T-helper 17 cell (primary cell): ENCODE measurements at places on chromosomes 13 and 19.
A peak's percentile ranks its signal among the peaks of the same experiment; 100 is the strongest.

- no peak for DNase-seq
These were observed 413.7 kb downstream of the DCT start for GRCh38 chr13:94065741-94066140.

DNA sequence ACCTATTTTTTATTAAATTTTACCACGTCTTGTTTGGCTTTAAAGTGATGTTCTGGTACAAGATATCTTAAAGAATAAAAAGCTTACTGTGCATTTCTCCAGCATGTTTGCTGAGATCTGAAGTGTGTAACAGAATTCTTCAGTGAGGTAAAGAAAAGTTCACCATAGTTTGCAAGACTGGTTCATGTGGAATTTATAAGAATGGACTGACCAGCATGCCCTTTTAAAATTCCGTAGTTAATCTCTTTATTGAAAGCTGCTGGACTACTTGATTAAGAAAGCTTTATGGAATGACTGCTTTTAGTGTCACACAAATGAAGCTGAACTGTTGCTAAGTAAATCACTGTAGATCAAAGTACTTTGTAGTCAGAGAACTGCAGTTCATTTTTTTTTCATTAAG, 119.2 kb downstream of the GPC6 start:
- DNase-seq = no peak

GRCh38 chr19:56842412-56842811, 1.9 kb upstream of the PEG3 start:
- DNase-seq = no peak

DNA sequence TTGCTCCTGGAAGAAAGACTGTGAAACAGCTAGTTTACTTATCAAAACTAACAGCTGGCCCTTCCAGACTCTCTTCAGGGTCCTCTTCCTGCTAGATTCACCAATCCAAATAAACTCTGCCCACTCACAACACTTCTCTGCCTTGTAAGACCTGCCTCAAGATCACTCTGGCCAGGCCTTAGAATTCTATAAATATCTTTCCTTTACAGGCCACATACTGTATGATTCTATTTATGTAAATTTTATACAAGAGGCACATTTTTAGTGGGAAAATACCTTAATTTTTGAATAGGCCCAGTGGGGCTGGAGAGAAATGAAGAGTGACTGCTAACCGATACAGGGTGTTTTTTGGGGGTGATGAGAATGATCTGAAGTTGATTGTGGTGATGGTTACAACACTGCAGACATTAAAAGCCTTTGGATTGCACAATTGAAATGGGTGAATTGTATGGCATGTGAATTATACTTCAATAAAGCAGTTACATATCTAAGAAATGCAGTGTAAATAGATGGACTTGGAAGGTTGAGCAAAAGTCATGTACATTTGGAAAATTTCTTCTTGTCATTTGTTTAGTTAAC, 141.8 kb downstream of the GPC5 start:
- no peak for DNase-seq

DNA sequence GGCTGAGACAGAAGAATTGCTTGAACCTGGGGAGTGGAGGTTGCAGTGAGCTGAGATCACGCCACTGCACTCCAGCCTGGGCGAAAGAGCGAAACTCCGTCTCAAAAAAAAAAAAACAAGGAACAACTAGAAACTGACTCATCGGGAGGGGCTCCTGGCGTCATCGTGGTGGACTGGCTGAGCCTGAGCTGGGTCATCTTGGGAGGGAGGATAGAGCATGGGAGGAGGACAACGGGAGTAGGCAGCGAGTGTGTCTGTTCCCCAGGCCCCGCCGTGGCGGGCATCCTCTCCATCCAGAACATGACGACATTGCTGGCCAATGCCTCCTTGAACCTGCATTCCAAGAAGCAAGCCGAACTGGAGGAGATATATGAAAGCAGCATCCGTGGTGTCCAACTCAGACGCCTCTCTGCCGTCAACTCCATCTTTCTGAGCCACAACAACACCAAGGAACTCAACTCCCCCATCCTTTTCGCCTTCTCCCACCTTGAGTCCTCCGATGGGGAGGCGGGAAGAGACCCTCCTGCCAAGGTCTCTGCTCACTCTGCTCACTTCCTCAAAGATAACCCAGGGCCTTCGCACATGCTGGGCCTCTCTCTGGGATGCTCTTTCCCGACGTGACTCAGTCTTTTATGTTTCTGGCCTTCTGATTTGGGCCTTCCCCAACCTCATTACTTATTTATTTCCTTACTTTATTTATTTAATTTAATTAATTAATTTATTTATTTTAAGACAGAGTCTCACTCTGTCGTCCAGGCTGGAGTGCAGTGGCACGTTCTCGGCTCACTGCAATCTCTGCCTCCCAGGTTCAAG, 16.6 kb downstream of the DDX39A start:
- no peak for DNase-seq

- peak; percentile 27 for DNase-seq
These were observed 390.5 kb downstream of the FGF9 start for GRCh38 chr13:22061371-22061805.

DNA sequence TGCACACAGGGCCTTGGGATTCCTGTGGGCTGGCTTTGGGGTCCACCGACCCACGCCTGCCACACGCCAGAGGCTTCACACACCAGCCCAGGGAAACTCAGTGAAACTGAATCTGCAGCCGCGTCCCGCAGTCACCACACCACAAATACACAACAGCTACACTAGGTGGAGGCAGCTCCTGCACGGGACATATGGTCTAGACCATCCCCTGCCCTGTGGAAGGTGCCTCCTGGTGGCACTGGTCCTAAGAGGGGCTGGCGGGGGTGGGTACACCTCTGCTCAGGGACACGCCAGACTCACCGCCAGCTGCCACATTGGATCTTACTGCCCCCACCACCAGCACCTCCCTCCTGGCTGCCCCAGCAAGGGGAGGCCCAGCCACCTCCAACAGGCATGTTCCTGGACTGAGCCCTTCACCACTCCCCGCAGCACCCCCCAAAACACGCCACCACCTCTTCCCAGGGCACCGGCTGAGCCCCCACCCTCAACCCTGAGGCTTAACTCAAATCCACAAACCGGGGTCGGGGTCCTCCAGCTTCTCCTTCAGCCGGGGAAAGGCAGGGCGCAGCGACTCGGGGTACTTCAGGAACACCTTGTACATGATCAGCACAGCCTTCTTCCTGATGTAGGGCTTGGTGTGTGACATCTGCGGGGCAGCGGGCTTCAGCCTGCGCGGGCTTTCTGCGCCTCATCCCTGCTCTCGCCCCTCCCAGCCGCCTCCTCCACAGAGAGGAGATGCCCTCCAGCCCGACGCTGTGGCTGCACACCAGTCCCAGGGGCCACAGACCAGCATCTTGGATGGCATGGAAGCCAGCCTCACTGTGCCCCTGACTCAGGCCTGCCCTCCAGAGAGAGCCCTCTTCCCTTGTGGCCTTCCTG, 21.2 kb downstream of the AP3D1 start:
- no peak for DNase-seq

- DNase-seq = no peak
These were observed 405.6 kb downstream of the NDFIP2 start for GRCh38 chr13:79886601-79887000.

DNA sequence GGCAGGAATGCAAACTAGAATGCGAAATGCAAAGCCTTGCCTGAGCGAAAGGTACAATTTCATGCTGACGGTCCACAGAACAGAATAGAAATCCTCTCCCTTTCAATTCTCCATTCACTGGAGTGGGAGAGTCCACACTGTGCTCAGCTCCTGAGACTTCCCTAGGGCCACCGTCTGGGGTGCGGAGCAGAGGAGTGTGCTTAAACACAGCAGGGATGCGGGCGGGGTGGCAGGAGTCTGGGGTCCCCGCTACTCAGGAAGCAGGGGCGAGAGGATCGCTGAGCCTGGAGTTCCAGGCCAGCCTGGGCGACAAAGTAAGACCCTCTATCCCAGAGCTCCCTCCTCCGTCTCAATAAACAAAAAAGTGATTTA, 552 bp upstream of the ZNF816 start:
- no peak for DNase-seq
